Cardiac muscle cell (in vitro differentiated cells and primary cell): ENCODE measurements at places on chromosomes 12 and 14.

- DNase-seq = no peak
Measured at GRCh38 chr14:56147449-56147848, 29.2 kb downstream of the PELI2 start.

GRCh38 chr12:105235732-105236476 lies at the start of gene APPL2:
TSS of gene APPL2 (minus strand) at chr12:105236174. CDS start at chr12:105236012, 162 bp downstream.
- DNase-seq = peak; percentile 94

DNA sequence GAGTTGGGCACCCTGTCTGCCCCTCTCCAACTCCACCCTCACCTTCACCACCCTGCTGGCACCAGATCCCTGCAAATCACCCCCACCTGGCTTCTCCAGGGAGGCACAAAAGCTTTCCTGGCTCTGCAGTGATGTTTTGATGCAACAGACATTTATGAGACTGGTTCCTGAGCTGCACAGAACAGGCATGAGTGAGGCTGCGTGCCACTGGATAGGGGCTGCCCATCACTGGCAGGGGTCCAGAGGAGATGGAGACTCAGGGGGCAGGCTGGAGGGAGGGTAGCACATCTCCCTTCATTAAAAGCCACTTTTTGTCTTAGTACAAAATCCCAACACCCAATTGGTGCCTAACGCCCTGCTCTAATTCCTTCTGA lies 17.3 kb upstream of the ZDHHC22 start:
- DNase-seq = no peak

GRCh38 chr14:77681196-77682157 lies 26.3 kb downstream of the ALKBH1 start:
- DNase-seq = no peak

DNA sequence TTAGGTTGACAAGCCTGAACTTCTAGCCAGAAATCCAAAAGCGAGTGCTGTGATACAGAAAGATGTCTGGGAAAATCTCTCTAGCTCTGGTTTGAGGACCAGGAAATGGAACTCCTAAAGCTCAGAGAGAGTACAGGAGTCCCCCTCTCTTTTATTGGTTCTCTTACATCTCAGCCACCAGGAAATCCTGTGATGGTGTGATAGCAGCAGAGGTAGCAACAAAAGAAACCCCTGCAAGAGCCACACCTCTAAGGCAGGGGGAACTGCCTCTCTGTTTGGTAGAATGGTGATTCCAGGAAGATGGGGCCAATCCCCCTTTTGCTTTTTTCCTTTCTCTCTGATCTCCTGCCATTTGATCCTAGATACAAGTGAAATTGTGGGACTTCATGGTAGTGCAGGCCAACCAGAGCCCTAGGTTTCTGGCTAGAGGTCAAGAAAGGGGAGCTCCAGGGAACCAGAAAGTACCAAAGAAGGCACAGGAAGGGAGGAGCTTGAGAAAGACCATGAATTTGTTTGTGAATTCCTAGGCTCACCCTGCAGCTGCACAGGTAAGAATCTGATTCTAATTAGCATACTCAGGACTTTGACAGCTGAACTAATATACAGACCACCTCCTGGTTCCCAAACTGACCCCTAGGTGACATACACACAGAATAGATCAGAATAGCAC lies 88.5 kb downstream of the PAPLN start:
- DNase-seq = no peak

DNA sequence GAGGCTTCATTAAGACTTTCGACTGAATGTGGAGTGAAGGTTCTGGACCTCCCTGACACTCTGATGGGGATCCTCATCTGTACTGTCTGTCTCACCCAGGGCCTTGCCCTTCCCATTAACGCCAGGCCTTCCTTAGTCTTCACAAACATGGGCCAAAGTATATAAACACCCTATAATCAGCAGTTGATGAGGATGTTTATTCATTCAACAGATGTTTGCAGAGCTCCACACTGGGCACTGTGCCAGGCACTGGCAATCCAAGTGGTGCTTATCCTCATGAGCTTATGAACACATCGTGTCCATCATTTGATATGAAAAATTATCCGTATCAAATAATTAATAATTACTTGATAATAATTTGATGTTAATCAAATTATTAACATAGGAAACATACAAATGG lies 454.4 kb downstream of the FUT8 start:
- DNase-seq = peak; percentile 16

DNA sequence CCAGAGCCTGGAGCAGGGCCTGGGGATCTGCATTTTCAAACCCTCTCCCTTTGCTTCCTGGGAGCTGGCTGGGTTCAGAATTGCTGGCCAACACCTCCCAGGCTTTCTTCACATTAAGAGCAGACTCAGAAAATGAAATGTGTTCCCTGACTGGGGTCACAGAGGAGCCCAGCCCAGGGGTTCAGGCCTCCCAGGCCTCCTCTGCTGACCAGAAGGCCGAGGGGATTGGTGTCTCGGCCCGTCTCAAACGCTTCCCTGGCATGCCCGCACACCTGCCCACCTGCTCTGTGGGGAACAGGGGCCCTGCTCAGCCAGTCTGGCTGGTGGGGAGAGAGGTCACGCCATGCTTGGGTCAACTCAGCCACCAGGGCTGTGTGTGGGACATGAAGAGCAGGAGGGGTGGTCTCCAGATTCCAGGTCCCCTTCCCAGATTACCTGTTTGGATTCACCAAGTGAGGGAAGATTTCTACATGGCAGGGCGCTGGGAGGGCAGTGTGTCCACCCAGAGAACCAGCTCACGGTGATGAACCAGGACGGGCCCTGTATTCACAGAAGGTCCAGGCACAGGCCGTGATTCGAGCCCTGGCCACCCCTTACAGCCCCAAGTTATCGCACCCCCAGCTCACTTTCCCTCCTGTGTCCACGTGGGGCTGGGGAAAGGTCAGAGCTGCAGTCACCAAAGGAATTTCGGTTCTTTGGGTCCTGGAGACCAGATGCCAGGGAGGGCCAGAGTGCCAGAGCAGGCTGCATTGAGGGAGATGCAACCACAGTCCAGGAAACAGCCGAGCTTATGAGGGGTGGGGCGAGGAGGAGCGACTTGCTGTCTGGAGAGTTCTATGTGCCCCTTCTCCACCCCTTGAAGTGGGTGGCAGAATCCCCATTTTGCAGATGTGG lies 55.2 kb upstream of the RIN3 start:
- DNase-seq = no peak

DNA sequence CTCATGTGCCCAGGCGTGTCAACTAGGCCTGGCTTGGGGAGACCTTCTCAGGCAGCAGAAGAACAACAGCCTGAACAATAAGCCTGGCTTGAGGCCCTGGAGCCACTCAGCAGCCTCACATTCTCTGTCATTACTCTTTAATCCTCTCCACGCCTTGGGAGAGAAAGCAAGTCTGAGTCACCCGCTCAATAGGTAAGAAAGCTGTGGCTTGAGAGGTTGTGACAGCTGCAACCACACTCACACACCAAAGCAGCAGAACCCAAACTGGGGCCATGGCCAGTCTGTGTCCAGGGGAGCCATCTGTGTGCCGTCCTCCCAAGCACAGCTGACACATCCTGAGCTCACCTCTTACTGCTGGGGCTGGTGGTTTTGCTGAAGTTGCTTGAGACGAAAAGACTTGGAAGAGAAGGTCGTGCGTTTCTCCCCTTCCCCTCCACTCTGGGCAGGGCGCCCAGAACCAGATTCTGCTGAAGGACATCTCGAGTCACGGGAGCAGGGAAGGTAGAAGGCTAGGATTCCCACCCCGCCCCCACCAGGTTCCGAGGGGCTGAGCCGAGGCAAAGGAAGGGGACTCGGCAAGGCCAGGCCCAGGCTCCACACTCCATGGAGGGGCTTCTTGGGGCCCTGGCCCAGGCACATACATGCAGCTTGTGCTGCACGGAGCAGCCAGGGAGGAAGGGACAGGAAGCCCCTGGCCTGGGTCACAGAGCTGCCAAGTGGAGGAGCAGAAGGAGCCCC lies 5.5 kb downstream of the TMEM63C start:
- peak; percentile 22 for DNase-seq

DNA sequence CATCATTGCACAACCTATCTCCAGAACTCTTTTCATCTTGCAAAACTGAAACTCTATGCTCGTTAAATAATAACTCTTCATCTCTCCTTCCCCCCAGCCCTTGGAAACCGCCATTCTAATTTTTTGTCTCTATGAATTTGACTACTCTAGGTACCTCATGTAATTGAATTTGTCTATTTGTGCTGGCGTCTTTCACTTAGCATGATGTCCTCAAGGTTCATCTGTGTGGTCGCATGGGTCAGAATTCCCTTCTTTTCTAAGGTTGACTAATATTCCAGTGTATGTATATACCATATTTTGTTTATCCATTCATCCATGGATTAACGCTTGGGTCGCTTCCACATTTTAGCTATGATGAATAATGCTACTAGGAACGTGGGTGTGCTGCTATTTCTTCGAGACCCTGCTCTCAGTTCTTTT lies 80.1 kb downstream of the PLXNC1 start:
- DNase-seq = no peak

- DNase-seq = peak; percentile 57
Measured at GRCh38 chr14:53979113-53979681, 22.6 kb upstream of the BMP4 start.

- DNase-seq = no peak
Measured at GRCh38 chr12:93773122-93773871, 96.1 kb downstream of the CRADD start.

DNA sequence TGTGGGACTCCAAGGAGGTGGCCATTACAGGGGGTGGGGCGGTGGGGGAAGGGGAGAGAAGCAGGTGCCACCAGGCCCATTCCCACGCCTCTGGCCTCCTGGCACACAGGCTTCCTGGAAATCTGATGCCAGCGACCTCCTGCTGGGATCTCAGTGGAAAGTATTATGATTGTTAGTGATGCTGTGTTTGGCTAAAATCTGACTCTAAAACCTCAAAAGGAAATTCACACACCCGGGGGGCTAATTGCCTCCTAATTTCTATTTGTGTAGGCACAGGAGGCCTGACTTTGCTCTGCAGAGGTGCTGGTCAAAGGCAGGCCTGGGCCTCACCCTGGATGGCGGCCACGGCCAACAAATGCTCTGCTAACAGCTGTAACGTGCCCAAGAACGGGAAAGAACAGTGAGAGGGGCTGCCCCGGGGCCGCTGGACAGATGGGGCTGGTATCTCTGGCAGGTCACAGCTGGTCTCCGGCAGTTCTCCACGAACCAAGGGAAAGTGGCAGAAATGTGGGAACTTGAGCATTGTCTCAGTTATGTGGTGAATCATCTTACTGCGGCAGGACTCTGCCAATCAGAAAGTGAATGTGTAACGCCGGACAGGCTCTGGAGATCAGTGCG lies 14.3 kb downstream of the FAM181A start:
- peak; percentile 63 for DNase-seq

DNA sequence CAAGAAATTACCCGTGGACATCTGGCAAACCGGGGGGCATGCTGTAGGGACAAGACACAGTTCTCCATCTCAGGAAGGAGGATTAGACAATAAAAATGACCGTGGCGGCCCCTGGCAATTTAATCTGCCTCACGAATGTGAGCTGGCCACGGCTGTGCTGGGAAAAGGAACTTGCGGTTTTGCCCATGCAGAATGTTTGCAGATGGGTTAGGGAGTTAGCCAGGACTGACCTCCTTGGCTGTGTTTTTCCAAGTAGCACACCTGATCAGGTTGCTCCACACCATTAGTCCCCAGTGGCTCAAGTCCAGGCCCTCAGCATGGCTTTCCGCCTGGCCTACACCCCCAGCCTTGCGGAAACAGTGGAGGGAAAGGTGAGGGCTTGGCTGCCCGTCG lies 20.8 kb downstream of the TPCN1 start:
- DNase-seq = no peak
